SK-N-MC (cell line): ENCODE measurements at places on chromosomes 7 and 10.

GRCh38 chr7:121795736-121796135, 77.2 kb upstream of the PTPRZ1 start:
- no peak for DNase-seq

GRCh38 chr7:155865830-155866525, 53.7 kb upstream of the SHH start:
- DNase-seq = no peak

- no peak for DNase-seq
These were observed 582 bp downstream of the TPST1 start for GRCh38 chr7:66205741-66206090.

DNA sequence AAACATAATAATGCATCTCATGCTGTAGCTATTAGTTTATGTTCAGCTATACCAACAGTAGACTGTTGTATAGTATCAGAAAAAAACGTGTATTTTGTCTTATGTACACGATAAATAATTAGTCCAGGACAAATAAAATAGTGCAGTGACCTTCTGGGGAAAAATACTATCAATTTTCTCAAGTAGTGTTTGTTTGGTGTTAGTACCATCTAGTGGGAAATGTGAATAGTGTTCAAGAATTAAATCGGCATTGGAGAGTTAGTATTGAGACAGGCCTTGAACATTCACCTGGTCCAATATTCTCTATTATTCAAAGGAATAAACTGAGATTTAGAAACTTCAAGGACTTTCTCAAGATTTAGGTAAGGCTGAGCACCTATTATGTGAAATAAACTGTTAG, 21.7 kb upstream of the OR2A5 start:
- no peak for DNase-seq

GRCh38 chr10:51786016-51786683, 86.8 kb upstream of the CSTF2T start:
- DNase-seq = no peak

GRCh38 chr7:121714559-121715303, 158.2 kb upstream of the PTPRZ1 start:
- no peak for DNase-seq

DNA sequence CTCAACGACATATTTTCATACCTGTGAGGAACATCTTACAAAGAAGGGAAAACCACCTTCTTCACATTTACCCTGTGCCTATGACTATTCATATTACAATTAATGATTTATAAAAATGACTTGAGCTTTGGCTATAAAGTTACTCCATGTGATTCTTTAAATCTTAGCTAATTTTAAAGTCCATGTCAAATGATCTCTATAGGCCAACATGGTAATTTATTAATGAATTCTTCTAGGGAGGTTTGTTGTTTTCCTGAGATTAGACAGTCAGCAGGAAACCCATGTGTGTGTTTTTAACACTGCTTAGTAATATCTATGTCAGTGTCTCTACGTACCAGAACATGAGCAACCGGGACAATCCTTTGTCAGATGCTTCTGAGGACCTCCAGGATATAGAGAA, 307.3 kb downstream of the IPMK start:
- DNase-seq = no peak

DNA sequence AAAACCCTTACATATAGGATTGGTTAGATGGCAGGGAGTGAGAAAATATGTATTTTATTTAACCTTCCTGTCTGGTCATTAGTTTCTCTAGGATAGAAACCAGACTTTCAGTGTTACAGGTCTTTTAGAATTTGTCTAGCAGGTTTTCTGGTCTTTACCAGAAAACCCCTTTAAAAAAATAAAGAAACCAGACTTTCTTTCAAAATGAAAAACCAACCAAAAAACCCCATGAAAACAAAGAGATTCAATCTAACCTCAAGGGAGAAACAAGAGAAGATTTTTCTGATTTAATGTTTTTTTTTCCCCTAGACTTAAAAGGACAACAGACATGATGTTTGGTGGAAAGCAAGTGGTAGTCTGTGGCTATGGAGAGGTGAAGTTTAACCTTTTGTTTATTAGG, 28.7 kb upstream of the STRIP2 start:
- DNase-seq = no peak

GRCh38 chr10:34489411-34489810, 325.7 kb downstream of the PARD3 start:
- no peak for DNase-seq

GRCh38 chr10:71684356-71685173, 35.0 kb downstream of the C10orf105 start:
- DNase-seq = no peak

DNA sequence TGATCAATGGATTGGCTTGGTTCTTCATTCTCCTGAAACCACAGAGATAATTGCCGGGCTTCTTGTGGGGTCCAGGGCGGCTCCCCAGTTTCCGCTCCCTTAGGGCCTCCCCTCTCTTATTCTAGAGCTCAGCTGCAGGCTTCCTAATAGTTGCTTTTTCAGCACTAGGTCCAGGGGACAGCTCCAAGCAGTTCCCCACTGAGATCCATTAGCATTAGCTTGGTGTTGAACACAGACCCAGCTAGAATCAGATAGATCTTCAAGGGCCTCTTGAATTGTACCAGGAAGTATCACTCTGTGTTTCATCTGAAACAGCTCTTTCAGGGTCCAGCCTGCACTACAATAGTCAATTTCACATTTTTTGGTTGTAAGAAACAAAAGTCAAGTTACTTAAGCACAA, 238.7 kb downstream of the SEC23IP start:
- DNase-seq = no peak

- peak; percentile 24 for DNase-seq
These were observed 276.5 kb upstream of the TEX47 start for GRCh38 chr7:89072081-89072480.

DNA sequence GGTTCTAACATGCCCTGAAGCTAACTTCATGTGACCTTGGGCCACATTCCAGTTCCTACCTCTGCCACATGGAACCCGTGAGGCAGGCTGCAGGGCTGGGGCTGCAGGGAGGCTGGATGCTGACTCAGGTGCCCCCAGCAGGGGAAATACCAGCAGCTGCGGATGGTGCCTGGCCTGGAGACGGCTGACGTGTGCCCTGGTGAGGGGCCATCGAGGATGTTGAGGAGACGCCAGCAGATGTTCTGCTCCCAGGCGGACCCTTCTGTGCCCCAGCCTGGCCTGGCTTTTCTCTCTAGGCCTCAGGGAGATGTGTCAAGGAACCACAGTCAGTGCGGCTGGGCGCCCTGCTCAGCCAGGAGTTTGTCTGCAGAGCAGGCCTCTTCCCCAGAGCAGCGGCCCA, 8.8 kb downstream of the BAG3 start:
- no peak for DNase-seq

GRCh38 chr7:80589631-80590030, 48.8 kb upstream of the CD36 start:
- no peak for DNase-seq

- DNase-seq = no peak
These were observed 1288.5 kb downstream of the GATA3 start for GRCh38 chr10:9342885-9343570.

- DNase-seq = no peak
These were observed 149.8 kb downstream of the AMPH start for GRCh38 chr7:38481401-38481800.

DNA sequence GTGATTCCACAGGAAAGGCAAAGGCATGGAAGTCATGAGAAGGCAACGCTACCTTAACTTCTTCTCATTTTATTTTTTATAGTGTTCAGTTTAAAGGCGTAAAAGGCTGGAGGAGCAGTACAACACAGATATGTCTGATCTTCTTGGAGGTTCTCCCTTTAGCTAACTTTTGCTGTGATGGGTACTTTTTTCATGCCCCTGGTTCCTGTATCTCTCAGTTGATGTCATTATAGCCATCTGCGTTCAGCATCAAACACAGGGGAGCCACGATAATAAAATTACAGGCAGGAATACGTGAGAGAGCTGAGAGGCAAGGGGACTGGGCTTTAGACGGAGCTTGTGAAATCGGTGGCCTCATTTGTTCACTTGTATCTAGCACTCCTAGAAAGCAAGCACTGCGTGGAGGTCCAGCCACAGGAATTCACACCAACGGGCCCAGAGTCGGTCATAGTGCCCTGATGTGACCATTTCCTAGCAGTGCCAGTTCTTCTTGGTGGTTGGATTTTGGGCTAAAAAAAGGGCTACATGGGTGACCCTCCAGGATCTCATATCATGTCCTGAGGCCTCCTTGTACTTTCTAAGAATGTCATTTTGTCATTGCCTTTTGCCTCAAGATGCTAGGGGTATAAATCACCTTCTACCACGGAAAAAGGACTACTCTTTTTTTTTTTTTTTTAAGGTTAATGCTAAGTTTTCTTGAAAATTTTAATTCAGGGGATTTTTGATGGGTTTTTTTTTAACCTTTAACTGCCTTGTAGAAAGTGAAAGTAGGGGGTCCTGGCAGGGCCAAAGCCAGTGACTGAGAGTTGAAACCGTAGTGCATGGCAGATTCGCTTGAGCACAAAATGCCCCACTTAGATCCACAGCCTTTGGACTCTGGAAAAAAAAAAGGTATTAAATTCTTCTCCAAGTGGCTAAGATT, 191.5 kb downstream of the CELF2 start:
- no peak for DNase-seq

- DNase-seq = no peak
These were observed 159.3 kb downstream of the BMPER start for GRCh38 chr7:34064519-34065158.

- no peak for DNase-seq
These were observed 395 bp downstream of the ZNF487 start for GRCh38 chr10:43437141-43437870.

- no peak for DNase-seq
These were observed 13.4 kb upstream of the ZRANB1 start for GRCh38 chr10:124928545-124928944.

- no peak for DNase-seq
These were observed 161.2 kb downstream of the TAX1BP1 start for GRCh38 chr7:27901028-27901760.

DNA sequence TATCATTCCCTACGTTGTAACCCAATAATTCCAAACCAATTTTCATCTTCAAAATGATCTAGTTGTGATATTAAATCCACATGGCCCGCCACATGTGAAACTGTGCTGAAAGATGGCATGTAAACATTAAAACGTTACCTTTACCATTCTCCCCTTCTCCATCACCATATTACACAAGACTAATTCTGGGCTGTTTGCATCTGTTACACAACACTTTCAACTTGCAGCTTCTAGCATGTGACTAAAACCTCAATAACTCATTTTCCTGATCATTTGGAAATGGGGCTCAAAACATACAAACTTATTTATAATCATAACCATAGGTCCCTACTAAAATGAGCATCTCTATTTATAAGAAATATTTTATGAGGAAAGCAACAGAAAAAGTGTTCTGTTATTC, 4.7 kb downstream of the MTERF1 start:
- no peak for DNase-seq

GRCh38 chr10:67666416-67667034, 29.5 kb downstream of the CTNNA3 start:
- no peak for DNase-seq

DNA sequence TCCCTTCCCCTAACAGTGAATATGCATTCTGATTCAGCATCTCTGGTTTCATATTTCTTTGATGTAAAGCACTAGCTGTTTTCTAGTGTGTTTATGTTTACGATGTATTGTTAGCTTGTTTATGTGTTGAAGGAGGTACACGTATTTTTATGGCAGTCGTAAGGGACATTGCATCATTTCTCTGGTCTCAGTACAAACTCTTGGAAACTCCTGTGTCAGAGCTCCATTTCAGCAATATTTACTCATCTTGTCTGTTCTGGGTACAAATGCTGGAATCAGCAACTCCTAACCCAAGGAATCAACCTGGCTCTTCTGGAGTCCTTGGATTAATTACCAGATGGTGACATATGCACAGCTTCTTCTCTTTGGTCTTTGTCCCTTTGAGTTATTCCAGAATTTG, 270.0 kb upstream of the PLXDC2 start:
- no peak for DNase-seq

DNA sequence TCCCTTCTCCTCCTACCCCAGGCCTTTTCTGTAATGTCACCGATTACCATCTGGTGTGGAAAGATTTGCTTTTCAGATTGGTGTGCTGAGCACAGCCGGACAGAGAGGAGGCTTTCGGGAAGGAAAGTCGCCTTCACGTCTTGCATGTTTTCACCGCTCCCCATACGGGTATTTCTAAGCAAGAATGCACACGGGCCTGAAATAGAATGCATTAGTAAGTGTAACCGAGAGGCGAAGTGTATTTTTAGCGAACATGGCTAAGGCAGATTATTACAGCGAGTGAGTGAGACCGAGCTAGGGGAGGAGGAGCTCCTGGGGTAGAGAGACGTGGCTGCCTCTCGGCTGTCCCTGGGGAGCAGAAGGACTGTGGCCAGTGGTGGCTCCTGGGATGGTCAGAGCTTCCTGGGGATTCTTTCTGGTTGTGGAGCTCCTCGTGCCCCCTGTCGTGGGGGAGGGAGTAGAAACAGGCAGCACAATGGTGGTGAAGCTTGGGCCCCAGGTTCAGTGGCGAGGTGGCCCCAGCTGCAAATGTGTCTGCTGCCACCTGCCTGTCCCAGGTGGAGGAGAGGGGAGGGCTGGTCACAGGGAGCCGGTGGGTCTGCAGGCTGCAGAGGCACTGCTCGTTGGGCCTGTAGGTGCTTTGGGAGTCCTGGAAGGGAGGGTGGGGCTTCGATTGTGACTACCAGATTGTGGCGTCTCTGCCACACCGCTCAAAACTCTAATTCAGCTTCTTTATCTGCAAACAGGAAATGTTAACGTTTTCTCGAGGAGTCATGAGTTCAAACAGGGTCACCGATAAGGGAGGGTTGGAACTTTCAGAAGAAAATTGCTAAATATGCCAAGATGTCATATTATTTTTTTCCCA, 135.8 kb downstream of the CAMK1D start:
- DNase-seq = no peak

GRCh38 chr7:94980418-94981142, 73.2 kb downstream of the PPP1R9A start:
- DNase-seq = no peak

DNA sequence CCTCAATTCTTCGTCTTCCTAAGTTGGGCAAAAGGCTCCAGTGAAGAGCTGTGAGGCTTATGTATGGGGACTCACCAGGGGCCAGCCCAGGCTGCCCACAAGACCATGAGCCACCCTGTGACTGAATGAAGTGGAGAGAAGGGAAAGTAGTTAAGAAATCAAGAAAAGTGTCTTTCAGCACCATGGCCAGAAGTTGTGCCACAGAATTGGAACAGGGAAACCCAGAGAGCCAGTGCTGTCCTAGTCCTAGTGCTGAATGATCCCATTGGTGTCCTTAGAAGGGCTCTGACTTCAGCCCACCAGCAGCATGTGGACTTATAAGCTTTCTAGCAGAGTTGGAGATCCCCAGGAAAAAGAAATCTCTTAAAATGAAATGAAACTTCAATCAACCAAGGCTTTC, 37.0 kb upstream of the CCSER2 start:
- DNase-seq = no peak

DNA sequence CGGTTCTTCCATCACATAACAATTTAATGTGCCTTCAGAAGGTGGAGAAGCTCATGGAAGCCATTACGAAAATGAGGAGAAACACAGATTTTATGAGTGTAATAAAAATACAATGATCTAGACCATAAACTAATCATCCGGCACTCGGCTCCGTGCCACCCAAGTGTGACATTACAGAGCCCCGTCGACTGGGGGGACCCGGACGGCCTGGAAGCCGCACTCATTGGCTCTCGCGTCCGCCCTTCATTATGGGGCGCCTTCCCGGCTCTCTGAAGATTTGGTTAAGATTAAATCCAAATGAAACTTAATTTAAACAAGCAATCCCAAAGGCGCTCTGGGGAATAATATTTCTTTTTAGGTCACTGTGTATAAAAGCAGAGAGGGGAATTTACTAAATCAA, 242.6 kb downstream of the DNAJB6 start:
- no peak for DNase-seq
